ENCODE measurements at places on chromosomes 11 and 22.

DNA sequence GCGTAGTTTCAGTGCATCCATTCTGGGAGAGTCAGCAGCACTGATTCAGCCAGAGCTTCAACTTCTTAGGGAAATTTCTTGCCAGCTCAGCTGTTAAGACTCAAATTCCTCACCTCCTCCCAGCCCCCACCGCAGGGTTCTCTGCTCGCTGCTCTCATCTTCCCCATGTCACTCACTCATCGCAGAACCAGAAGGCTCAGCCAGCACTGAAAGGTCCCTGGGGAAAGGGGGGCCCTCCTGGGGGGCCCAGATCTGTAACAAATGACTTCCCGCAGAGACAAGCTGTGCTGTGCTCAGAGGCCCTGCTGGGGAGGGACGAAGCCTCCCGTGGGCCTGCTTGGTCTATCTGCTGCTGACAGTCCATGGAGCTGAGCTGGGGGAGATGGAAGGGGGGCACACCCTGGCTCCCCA is 220.6 kb downstream of the NTM start:
- H3K27ac ChIP-seq: no peak overlapping the region
- H3K36me3 ChIP-seq: no peaks in the 10 kb centered on the region
- no peak overlapping the region for H3K4me3 ChIP-seq
- no peaks in the 10 kb centered on the region for H3K27me3 ChIP-seq
- no peaks in the 10 kb centered on the region for H3K4me1 ChIP-seq

DNA sequence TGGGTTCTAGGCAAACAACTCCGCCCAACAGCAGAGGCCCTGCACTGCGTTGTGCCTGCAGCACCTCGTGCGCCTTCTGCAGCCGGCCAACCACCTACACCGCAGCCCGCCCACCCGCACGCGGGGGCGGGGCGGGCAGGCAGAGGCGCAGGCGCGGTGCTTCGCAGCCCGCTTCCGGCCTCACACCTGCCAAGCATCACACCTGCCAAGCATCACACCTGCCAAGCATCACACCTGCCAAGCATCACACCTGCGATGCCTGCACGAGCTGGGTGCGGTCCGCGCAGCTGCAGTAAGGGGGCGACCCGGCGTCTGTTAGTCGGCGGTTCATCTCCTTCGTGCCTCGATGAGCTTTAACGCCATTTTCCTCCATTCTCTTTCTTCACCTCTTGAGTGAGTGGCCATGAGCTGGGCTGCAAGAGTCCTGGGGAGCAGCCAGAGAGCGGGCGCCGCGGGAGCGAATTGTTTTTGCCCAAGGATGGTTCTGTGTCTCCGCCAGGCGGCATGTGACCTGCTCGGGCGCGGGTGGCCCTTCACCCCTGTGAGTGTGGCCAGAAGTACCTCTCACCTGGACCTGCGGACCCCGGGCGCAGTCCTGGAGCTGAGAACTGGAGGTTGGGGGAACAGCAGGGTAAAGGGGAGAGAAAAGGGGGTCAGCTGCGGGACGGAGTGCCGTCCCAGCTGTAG is at the start of gene LDHAL6A:
LDHAL6A (plus strand) TSS at position 171 of the 687 bp plus-strand sequence. CDS start 825 bp downstream, outside the sequence.
- H3K36me3 ChIP-seq: peaks cover 3% of the 10 kb centered on the region
- H3K27ac ChIP-seq: no peak within 1 kb of the TSS
- H3K27me3 ChIP-seq: no peaks in the 10 kb centered on the region
- H3K4me3 ChIP-seq: no peak within 1 kb of the TSS

GRCh38 chr11:126284829-126285228 is 1.9 kb downstream of the TIRAP start:
- peak overlapping the region; percentile 97 for H3K27ac ChIP-seq
- DNase-seq: peak; percentile 80
- no peaks in the 10 kb centered on the region for H3K27me3 ChIP-seq
- peaks cover 35% of the 10 kb centered on the region for H3K4me1 ChIP-seq
- H3K4me3 ChIP-seq: peak overlapping the region; percentile 98
- H3K36me3 ChIP-seq: peaks cover 16% of the 10 kb centered on the region

- peaks cover 5% of the 10 kb centered on the region for H3K4me1 ChIP-seq
- no peak overlapping the region for H3K27ac ChIP-seq
- no peak for DNase-seq
Observed at GRCh38 chr22:24323233-24323632, 52.6 kb downstream of the SPECC1L start.

DNA sequence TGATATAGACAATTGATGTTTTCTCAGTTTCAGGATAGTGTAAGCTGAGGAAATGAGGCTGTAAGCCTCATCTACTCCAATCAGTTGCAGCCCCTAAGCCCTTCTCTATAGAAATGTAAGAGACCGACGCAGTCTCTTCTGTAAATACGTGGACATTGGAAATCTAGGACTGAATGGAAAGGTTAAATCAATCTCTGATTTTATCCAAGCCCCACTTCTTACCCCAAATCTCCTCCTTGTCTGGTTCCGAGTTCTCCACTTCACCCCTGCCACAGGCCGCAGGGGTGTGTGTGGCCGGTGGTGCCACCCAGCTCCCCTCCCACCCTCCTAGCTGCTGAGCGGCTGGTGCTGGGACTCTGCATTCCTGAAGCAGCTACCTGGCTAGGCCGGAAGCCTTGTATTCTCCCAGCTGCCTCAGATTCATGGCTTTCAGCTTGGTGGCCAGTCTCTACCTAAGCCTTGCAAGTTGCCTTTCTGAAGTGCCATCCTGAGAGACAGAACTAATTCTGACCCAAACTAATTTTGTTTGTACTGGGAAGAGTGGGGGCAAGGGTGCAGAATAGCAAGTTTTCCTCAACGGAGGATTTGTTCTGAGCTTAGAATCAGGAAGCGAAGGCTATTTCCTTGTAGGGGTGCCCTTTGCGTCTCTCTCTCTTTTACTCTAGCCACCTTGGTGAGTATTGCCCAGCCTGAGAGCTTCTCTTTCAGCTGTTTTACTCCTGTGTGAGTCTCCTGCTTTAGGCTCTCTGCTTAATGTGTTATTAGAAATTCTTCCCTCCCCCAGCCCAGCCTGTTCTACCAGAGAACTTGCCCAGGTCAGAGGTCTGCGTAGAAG is 749 bp downstream of the VWA5A start:
- no peak for DNase-seq
- H3K4me3 ChIP-seq: peak overlapping the region; percentile 82
- peaks cover 5% of the 10 kb centered on the region for H3K4me1 ChIP-seq
- no peaks in the 10 kb centered on the region for H3K27me3 ChIP-seq

- DNase-seq: no peak
- H3K4me1 ChIP-seq: no peaks in the 10 kb centered on the region
- H3K36me3 ChIP-seq: no peaks in the 10 kb centered on the region
- H3K27me3 ChIP-seq: no peaks in the 10 kb centered on the region
- H3K27ac ChIP-seq: no peak overlapping the region
Observed at GRCh38 chr11:93017821-93018690, 48.6 kb downstream of the MTNR1B start.

DNA sequence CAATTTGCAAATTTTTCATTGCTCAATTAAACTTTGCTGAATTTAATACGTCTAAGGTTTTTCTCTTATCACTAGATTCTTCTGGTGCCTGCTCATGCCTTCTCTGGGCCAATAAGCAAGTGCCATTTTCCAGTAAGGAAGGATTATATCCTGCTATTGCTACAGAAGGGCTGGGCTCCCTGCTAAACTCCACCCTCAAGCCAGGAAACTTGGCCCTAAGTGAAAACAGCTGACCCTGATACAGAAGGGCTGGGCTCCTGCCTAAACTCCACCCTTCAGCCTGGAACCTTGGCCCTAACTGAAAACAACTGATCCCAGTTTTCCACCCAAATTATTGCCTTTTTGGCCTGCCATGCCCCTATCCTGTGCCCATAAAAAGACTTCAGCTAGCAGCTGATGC is 385.3 kb downstream of the DYNC2H1 start:
- H3K27ac ChIP-seq: no peak overlapping the region
- H3K36me3 ChIP-seq: peaks cover 2% of the 10 kb centered on the region
- no peak for DNase-seq
- H3K4me3 ChIP-seq: no peak overlapping the region
- no peaks in the 10 kb centered on the region for H3K4me1 ChIP-seq
- peaks cover 19% of the 10 kb centered on the region for H3K27me3 ChIP-seq

GRCh38 chr22:39169797-39170466 is 17.5 kb upstream of the CBX7 start:
- peaks cover 44% of the 10 kb centered on the region for H3K4me1 ChIP-seq
- H3K36me3 ChIP-seq: peaks cover 17% of the 10 kb centered on the region
- DNase-seq: no peak
- H3K4me3 ChIP-seq: no peak overlapping the region

DNA sequence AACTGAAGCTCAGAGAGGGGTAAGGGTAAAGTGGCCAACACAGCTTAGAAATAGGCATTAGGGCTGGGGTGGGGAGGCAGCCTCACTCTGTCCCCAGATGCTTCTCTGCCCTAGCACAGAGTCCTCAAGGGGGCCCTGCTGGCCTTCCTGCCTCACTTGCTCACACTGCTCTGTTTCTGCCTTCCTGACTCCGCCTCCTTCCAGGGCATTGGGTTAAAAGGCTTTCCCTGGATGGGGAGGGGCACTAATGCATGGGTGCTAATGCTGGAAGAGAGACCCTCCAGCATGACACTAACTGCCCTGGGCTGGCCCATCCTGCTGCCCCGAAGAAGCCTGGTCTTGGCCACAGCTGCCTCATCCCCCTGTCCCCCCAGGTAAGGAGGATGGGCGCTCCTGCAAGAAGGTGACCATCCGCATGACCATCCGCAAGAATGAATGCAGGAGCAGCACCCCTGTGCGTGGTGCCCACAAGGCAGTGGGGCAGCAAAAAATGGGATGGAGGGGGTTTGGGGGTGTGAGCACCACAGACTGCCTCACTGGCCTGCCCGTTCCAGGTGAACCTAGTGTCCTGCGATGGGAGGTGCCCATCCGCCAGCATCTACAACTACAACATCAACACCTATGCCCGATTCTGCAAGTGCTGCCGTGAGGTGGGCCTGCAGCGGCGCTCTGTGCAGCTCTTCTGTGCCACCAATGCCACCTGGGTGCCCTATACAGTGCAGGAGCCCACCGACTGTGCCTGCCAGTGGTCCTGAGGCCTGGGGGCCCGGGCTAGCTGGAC is 74.0 kb upstream of the MYOD1 start:
- no peaks in the 10 kb centered on the region for H3K36me3 ChIP-seq
- peaks cover 32% of the 10 kb centered on the region for H3K27me3 ChIP-seq
- no peak for DNase-seq
- no peaks in the 10 kb centered on the region for H3K4me1 ChIP-seq

- no peak overlapping the region for H3K27ac ChIP-seq
- H3K4me1 ChIP-seq: no peaks in the 10 kb centered on the region
- H3K4me3 ChIP-seq: no peak overlapping the region
- DNase-seq: no peak
- H3K27me3 ChIP-seq: no peaks in the 10 kb centered on the region
Observed at GRCh38 chr11:68727783-68728182, 23.5 kb downstream of the TESMIN start.

DNA sequence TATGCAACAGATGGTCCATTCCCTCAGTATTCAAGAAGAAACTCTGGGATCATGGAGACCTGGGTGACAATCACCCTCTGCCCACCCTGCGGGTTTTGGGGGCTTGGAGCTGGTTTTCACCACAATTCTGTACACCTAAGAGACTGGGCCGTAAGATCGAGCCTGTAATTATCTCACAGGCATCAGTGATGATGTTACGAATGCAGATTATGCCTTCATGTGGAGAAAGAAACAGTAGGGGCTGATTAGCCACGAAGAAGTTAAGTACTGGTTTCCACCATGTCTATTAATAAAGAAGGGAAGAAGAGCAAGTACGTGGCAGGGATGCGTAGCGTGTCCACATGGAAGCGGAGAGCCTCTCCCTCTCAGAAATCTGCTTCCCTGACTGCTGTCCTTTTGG is 5.3 kb upstream of the EFCAB6 start:
- H3K27ac ChIP-seq: no peak overlapping the region
- peaks cover 17% of the 10 kb centered on the region for H3K27me3 ChIP-seq
- peaks cover 8% of the 10 kb centered on the region for H3K4me1 ChIP-seq
- DNase-seq: no peak
- no peak overlapping the region for H3K4me3 ChIP-seq

- peaks cover 32% of the 10 kb centered on the region for H3K4me1 ChIP-seq
- H3K27me3 ChIP-seq: no peaks in the 10 kb centered on the region
- H3K4me3 ChIP-seq: no peak overlapping the region
- peak overlapping the region; percentile 91 for H3K27ac ChIP-seq
- no peak for DNase-seq
Observed at GRCh38 chr11:35214792-35215193, 75.8 kb downstream of the CD44 start.

DNA sequence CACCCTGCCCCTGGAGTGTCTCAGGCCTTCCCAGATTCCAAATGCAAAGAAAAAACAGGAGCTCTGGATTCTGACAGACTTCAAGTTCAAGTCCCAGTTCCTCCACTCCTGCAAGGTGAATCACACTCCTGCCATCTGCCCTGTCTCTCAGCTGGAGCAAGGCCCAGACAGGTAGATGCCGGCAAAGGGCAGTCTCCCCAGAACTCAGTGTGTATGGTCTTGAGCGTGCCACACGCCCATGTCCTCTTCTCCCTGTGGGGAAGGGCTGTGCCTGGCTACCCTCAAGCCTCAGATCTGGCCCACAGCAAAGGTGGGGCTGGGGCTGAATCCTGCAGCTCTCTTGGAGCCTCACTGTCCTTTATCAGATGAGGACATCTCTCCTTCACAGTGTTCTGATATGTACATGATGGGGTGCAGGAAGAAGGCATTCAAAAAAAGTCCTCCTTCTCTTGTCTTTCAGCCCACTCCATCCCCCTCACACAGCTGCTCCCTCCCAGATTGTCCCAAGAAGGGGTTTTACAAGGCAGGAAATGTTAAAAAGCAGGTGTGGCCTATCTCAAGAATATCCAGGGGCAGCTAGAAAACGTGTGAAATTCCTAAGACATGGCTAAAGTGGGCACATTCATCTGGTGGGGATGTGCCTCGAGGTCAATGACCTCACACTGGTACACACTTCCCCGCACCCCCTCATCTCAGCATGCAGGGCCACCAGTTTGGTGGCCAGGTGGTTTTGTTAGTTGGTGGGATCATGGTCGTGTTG is 27.7 kb upstream of the ARFGAP3 start:
- H3K36me3 ChIP-seq: peaks cover 20% of the 10 kb centered on the region
- no peak for DNase-seq
- peaks cover 17% of the 10 kb centered on the region for H3K4me1 ChIP-seq
- H3K4me3 ChIP-seq: no peak overlapping the region
- peak overlapping the region; percentile 25 for H3K27ac ChIP-seq
- H3K27me3 ChIP-seq: no peaks in the 10 kb centered on the region

- no peak overlapping the region for H3K27ac ChIP-seq
- no peaks in the 10 kb centered on the region for H3K36me3 ChIP-seq
- no peak overlapping the region for H3K4me3 ChIP-seq
- DNase-seq: no peak
- no peaks in the 10 kb centered on the region for H3K4me1 ChIP-seq
- H3K27me3 ChIP-seq: peaks cover 20% of the 10 kb centered on the region
Observed at GRCh38 chr22:27685515-27685914, 116.0 kb downstream of the MN1 start.

DNA sequence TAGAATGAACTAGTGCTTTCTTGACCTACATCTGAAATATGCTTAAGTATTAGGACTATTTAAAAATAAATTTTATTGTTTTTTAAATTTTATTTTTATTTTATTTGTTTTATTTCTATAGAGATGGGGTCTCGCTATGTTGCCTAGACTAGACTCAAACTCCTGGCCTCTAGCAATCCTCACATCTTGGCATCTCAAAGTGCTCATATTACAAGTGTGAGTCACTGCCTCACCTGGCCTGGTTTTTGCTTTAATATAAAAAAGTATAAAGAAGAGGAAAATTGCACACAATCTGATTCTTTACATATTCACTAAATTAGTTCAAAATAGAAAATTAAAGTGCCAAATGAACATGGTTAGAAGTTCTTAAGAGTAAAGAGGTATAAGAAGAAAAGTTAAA is 37.5 kb downstream of the HEPHL1 start:
- H3K36me3 ChIP-seq: no peaks in the 10 kb centered on the region
- H3K27me3 ChIP-seq: peaks cover 18% of the 10 kb centered on the region
- H3K4me1 ChIP-seq: no peaks in the 10 kb centered on the region
- no peak overlapping the region for H3K27ac ChIP-seq

- H3K4me1 ChIP-seq: peaks cover 19% of the 10 kb centered on the region
- H3K36me3 ChIP-seq: peaks cover 89% of the 10 kb centered on the region
- H3K27ac ChIP-seq: peak overlapping the region; percentile 78
- no peaks in the 10 kb centered on the region for H3K27me3 ChIP-seq
- peak overlapping the region; percentile 45 for H3K4me3 ChIP-seq
Observed at GRCh38 chr22:35329114-35329847, 29.6 kb downstream of the TOM1 start.
